ENCODE measurements at places on chromosomes 3 and 15.

- no peaks in the 10 kb centered on the region for H3K27me3 ChIP-seq
- H3K36me3 ChIP-seq, result no peaks in the 10 kb centered on the region
- DNase-seq, result peak; percentile 8
- no peaks in the 10 kb centered on the region for H3K4me1 ChIP-seq
- no peak overlapping the region for H3K4me3 ChIP-seq
Observed at GRCh38 chr15:48112242-48112641, 8.5 kb upstream of the SLC24A5 start.

- no peaks in the 10 kb centered on the region for H3K27me3 ChIP-seq
- H3K4me1 ChIP-seq, result peaks cover 6% of the 10 kb centered on the region
- no peak for DNase-seq
- H3K27ac ChIP-seq, result no peak overlapping the region
- H3K36me3 ChIP-seq, result no peaks in the 10 kb centered on the region
Observed at GRCh38 chr3:71388535-71389120, 194.9 kb downstream of the FOXP1 start.

DNA sequence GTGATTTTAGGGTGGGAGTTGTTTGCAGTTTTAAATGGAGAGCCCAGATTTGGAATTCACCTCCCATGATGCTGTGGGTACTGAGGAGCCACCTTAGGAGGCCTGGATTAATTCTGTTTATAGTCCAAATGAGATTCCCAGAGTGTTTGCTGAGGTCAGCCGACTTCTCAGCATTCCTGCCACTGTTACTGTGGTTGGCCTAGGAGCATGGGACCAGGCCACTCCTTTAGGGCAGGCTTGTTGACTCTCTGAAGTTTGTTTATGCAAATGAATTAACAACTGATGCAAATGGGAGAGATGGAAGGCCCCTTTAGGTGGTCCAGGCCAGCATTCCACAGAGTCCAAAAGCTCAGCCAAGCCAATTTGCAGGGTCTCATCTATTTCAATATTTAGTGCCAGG, 46.1 kb downstream of the CACNA2D3 start:
- H3K36me3 ChIP-seq, result no peaks in the 10 kb centered on the region
- H3K27me3 ChIP-seq, result no peaks in the 10 kb centered on the region
- no peak overlapping the region for H3K4me3 ChIP-seq
- H3K27ac ChIP-seq, result no peak overlapping the region

DNA sequence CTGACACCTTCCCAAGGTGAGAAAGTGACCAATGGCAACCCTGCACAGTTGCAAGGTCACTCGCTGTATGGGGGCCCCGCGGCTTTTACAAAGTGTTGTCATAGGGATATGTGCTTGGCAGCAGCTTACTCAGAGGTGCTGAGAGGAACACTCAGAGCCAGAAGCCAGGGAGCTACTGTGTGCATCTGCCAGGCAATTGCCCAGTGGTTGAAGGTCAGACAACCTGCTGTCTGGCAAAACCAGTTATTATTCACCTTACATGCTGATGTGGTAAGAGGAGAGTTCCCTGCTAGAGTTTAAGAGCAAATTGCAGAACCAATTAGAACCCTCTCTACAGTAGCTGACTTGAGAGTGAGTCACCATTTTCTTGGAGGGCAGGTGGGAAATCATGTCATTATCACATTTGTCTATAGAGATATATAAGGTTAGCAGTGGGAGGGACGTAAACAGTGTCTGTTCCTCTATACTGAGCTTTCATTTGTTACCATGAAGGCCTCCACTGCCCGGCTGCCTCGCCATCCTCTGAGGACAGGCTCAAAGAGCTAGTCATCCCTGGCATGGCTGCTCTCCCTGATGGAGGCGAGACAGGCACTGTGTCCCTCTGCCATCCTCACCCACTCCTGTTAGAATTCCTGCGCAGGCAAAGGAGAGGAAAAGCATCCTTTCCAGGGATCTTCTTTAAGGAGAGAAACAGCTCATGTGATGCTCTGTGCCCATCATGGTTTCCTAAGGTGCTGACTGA, 274.4 kb downstream of the PLCL2 start:
- H3K36me3 ChIP-seq, result no peaks in the 10 kb centered on the region
- DNase-seq, result no peak
- H3K27me3 ChIP-seq, result no peaks in the 10 kb centered on the region
- H3K4me1 ChIP-seq, result no peaks in the 10 kb centered on the region
